Activated naive CD4-positive, alpha-beta T cell treated with anti-CD3 and anti-CD28 coated beads for 36 hours (primary cell): ENCODE measurements at places on chromosomes 6 and 20. TPM values are rescaled to one million over a fixed set of nuclear protein-coding genes. Genes with fewer than 3 reads are reported as not detected.

DNA sequence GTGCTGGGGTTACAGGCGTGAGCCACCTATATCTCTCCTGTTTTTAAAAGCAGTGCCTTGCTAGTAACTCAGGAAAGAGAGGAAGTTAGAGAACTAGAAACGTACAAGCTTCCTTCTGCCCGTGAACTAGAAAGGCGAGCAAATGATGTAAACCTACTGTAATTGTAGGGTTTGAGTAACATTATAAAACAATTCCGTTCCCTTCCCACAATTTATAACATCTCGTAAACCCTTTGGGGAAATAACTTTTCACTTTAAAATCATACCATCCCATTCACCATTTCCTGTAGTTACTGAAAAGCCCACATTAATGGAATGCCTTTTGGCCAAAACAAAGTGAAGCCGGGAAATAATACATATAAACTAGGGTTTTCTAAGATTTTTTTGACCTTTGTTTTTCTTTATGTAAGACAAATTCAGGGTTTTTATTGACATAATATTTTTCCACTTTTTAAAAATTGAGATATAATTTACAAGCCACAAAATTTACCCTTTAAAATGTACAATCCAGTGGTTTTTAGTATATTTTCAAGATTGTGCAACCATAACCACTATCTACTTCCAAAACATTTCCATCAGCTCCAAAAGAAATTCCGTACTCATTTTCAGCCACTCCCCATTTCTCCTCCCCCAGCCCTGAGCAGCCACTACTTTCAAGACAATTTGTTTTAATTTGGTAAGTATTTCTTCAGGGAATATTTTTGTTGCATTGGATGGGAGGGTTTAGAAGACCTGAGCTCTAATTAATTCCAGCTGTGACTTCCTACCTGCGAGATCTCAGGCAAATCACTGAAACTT lies 175.1 kb upstream of the PDE10A start:
- no peak overlapping the region for H3K4me3 ChIP-seq
- DNase-seq, result no peak
- H3K27ac ChIP-seq, result no peak overlapping the region
- H3K36me3 ChIP-seq, result no peaks in the 10 kb centered on the region
- peaks cover 30% of the 10 kb centered on the region for H3K27me3 ChIP-seq

- H3K36me3 ChIP-seq, result no peaks in the 10 kb centered on the region
- H3K4me3 ChIP-seq, result no peak overlapping the region
- no peak for DNase-seq
- H3K27ac ChIP-seq, result no peak overlapping the region
Measured at GRCh38 chr6:42128460-42129359, 13.7 kb downstream of the C6orf132 start.

- peaks cover 49% of the 10 kb centered on the region for H3K4me1 ChIP-seq
- peak; percentile 74 for DNase-seq
- H3K27me3 ChIP-seq, result no peaks in the 10 kb centered on the region
- H3K36me3 ChIP-seq, result no peaks in the 10 kb centered on the region
Measured at GRCh38 chr6:42417641-42418112, 34.0 kb downstream of the TRERF1 start.

GRCh38 chr6:114707081-114707620 lies 364.3 kb upstream of the HS3ST5 start:
- H3K4me3 ChIP-seq, result no peak overlapping the region
- no peak overlapping the region for H3K27ac ChIP-seq
- no peak for DNase-seq
- no peaks in the 10 kb centered on the region for H3K36me3 ChIP-seq
- H3K4me1 ChIP-seq, result no peaks in the 10 kb centered on the region
- no peaks in the 10 kb centered on the region for H3K27me3 ChIP-seq

DNA sequence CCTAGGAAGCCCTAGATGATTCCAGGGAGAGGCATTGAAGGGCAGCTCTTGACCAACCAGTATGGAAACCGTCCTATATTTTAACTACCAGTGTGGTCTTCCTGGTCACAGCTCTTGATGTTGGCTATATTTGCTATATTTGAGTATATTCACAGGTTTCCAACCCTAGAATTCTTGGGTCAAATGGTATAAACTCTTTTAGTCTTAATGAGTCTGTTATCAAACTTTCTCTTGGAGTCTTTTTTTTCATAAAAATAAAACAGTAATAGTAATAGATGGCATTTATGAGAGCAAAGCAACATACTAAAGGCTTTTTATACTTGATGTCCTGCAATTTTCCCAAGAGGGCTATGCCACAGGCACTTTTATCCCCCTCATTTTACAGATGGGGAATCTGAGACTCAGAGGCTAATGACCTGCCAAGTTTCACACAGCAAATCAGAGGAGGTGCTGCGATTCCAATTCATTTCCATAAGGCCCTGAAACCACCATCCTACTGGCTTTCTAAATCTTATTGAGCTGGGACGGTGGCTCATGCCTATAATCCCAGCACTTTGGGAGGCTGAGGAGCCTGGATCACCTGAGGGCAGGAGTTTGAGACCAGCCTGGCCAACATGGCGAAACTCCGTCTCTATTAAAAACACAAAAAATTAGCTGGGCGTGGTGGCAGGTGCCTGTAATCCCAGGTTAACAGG lies 217.2 kb upstream of the ZNF217 start:
- H3K4me3 ChIP-seq, result no peak overlapping the region
- H3K27ac ChIP-seq, result no peak overlapping the region
- H3K4me1 ChIP-seq, result peaks cover 19% of the 10 kb centered on the region
- no peaks in the 10 kb centered on the region for H3K36me3 ChIP-seq
- no peak for DNase-seq
- no peaks in the 10 kb centered on the region for H3K27me3 ChIP-seq

DNA sequence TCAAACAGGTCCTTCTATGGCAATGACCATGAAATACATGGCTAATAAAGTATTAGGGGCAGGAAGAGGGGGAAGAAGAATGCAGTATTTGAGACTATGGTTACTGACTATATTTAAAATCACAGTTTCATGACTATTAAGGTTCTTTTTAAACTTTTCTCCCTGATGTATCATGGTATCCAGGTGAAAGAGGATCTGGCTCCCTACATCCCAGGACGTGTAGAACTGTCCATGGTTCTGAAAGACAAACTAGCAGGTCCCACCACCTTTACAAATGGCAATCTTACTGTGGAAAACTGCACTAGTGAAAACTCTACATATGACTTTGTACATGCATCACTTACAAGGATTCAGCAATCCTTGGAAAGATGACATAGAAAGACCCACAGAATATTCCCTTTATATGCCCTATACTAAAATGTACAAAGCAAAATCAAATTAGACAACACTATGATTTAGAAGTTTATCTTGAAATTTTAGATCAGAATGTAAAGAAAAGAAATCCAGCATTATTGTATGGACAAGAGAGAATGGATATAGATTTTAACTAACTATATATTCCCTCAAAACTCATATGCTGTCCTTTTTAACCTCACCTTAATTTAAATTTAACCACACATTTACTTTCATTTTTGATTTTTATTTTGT lies 33.5 kb downstream of the RPP21 start:
- no peak overlapping the region for H3K4me3 ChIP-seq
- peaks cover 26% of the 10 kb centered on the region for H3K27me3 ChIP-seq
- no peak overlapping the region for H3K27ac ChIP-seq
- DNase-seq, result no peak

SMOC2 gene
- not detected for total RNA-seq

DNA sequence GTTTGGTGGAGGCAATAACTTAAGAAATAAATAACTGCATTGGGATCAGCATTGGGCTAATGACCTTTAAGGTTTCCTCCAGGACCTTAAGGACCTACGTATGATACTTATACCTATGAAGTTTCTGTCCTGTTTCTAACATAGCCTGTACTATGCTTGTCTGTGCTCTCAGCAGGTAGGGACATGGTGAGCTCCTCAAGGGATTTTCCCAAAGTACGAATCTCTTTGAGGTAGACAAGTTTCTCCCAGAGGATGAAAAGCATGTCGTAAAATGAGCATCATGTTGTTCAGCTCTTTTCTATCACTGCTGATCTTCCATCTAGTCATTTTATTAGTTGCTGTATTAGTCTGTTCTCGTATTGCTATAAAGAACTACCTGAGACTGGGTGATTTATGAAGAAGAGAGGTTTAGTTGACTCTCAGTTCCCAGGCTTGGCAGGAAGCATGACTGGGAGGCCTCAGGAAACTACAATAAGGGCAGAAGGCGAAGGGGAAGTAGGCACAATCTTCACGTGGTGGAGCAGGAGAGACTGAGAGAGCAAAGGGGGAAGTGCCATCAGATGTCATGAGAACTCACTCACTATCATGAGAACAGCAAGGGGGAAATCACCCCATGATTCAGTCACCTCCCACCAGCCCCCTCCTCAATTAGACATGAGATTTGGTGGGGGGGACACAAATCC lies 77.8 kb upstream of the TGM3 start:
- peak overlapping the region; percentile 42 for H3K27ac ChIP-seq
- H3K4me3 ChIP-seq, result no peak overlapping the region
- H3K4me1 ChIP-seq, result peaks cover 22% of the 10 kb centered on the region
- DNase-seq, result peak; percentile 73
- H3K27me3 ChIP-seq, result no peaks in the 10 kb centered on the region
- H3K36me3 ChIP-seq, result no peaks in the 10 kb centered on the region

COL21A1 gene
- total RNA-seq, result not detected

DNA sequence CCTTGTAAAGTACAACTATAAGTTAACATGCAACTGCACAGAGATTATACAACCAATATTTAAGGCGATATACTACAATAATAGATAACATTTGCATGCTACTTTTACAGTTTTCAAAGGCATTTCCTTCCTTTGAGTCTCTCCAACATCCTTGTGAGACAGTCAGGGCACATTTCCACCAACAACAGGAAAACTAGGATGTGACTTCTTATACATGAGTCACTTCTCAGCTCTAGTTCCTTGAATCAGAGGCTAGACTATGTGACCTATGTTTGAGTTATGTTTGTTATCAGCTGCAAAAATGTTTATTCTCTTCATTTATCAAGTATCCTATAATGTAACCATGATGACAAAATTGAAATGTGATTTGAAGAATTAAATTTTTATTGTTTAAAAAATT lies 51.7 kb upstream of the TFAP2D start:
- no peaks in the 10 kb centered on the region for H3K36me3 ChIP-seq
- H3K27me3 ChIP-seq, result no peaks in the 10 kb centered on the region
- DNase-seq, result no peak

- peaks cover 13% of the 10 kb centered on the region for H3K27me3 ChIP-seq
- no peaks in the 10 kb centered on the region for H3K4me1 ChIP-seq
- no peak for DNase-seq
- no peaks in the 10 kb centered on the region for H3K36me3 ChIP-seq
- H3K4me3 ChIP-seq, result no peak overlapping the region
- no peak overlapping the region for H3K27ac ChIP-seq
Measured at GRCh38 chr20:10716855-10717254, 43.1 kb upstream of the JAG1 start.
